ENCODE measurements at places on chromosomes 6 and 20.

- DNase-seq: no peak
Observed at GRCh38 chr20:19644085-19644484, 114.0 kb upstream of the RIN2 start.

GRCh38 chr6:44869321-44869897, 458.7 kb upstream of the RUNX2 start:
- no peak for DNase-seq

DNA sequence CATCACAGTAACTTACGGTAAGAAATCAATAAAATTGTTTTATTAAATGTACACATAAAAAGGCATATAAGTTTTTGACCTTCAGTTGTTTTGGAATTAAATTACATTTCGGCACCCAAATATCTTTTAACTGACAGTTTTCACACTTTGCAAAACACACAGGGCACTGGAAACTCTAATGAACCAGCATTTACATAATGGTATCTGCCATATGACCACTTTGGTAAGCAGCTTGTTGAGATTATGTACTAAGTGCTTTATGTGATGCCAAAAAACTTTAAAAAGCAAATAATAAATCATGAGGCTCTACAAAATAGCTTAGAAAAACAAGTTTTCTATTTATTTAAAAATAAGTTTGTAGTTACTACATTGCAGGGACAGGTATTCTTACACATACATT, 68.2 kb downstream of the IRAK1BP1 start:
- DNase-seq: no peak

DNA sequence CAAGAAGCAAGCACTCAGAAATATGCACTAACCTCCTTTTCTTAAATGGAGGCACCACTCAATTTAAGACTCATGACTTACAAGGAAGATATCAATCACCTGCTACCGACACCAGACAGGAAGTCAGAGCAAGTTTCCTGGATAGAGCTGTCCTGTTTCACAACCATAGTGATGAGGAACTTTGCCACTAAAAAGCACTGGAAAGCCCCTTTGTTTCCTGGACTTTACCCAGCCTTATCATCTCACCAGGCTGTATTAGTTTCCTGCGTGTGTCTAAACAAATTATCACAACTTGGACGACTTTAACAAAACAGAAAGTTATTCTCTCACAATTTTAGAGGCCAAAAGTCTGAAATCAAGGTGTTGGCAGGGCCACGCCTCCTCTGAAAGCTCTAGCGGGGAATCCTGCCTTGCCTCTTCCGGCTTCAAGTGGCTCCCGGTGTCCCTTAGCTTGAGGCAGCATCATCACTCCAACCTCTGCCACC, 253.8 kb upstream of the STXBP5 start:
- DNase-seq: no peak

DNA sequence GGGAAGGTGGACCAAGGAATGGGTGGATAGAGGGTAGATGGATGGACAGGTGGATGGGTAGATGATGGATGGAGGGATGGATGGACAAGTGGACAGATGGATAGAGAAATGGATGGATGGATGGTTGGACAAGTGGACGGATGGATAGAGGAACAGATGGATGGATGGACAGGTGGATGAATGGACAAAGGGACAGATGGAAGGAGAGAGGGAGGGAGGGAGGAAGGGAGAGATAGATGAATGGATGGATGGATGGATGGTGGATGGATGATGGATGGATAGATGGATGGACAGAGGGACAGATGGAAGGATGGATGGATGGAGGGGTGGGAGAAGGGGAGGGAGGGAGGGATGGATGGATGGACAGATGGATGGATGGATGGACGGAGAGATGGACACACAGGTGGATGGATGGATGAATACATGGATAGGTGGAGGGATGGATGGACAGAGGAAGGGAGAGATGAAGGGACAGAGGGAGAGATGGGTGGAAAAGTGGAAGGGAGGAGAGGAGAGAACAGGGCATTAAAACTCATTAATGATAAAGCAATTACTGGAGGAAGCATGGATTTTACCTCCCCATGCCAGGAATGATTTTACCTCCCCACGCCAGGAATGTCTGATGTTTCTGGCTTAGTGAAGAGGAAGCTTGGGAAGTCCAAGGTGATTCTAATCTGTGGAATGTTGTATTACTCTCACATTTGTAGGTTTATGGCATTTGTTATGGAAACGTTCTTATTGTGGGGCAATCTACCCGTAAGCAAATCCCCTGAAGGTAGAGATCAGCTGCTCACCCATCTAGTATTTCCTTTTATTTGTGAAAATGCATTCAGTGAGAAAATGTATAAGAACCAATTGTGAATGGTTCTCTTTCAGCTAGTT, 383.3 kb downstream of the TAF4 start:
- DNase-seq: no peak

- DNase-seq: no peak
Observed at GRCh38 chr20:14332866-14333265, 4.5 kb downstream of the FLRT3 start.

DNA sequence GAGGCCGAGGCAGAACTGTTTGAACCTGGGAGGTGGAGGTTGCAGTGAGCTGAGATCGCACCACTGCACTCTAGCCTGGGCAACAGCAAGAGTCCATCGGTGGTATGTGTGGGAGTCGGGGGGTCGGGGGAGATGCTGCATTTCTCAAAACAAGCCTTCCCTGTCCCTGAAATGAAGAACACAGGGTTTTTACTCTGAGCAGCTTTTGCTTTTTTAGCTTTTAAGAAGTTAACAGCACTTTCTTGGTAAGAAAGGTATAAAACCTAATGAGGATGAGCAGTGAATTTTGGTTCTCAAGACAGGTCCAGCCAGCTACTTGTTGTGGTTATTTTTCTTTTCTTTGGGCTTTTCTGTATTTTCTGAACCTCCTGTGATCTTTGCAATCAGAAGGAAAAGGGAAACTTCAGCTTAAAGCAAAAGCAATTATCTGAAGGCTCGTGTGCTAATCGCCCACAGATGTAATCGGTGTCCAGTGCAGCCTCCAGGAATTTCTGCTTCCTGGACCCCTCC, 3.7 kb downstream of the RPL10A start:
- DNase-seq: no peak

GRCh38 chr20:33209789-33210188, 7.4 kb upstream of the BPIFA3 start:
- no peak for DNase-seq

DNA sequence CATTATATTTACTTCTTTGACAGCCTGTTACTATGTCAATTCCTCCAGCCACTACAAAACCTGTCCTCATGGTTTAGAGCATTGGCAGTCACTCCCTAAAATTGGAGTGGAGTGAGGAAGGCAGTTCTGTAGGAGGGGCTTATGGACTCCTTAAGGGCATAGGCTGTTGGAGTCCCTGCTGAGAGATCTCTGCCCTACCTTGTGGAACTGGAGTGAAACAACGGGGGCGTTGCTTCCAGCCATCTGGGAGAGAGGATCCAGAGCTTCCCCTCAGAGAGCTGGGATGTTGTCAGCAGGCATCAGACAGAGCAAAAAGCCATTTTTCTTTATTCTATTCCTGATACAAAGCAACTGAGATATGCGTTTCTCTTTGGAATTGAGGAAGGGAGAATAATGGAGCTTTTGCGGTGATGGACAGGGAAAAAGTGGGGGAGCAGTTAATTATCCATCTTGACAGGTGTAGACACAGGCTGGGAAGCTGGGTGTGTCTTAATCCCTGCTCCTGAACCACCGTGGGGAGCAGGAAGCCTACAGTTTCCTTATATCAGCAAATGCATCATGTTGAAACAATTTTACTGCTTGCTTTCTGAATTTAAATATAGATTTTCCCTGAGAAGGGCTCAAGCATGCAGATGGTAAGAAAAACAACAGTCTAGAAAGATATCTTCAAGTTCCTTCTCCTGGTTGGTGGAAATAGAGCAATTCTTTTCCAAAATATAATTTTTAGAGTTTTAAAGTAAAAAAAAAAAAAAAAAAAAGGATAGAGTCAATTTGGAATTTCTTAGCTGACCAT, 402.5 kb downstream of the PLCB1 start:
- DNase-seq: no peak

- no peak for DNase-seq
Observed at GRCh38 chr20:62303340-62304226, 786 bp downstream of the ADRM1 start.

GRCh38 chr20:39105551-39105950, 143.4 kb downstream of the DHX35 start:
- DNase-seq: no peak

DNA sequence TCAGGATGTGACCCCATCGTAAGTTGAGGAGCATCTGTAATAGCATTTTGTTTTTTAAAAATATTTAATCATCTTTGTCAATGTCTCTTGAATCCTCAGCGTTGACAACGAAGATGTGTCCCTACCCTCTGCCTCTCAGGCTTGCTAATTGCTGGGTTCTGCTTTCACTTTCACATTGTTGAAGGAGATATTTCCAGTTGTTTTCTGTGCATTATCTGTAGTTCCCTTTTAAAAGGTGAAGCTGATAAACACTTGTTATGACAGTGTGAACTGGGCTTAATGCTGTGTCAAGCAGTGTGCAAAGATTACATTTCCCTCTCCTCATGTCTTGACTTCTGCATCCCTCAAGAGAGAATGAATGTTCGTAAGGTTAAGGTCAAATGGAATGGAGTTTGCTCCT, 54.9 kb downstream of the CSE1L start:
- DNase-seq: no peak

DNA sequence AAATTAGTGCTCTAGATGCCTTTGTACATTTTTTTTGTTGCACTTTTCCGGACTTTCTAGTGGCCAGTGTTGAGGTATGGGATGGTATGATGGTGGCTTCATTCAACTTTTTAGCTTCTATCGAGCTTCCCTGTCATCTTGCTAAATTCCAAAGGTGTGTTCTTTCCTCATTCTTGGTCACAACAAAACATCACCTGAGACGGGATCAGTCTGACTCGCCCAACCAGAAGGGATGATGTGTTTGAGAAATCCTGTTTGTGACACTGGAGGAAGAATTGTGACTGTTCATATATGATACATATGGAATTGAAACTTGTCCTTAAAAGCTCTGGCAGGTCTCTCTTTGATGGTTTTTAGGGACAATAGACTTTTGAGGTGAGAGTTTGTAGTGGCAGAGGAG, 33.8 kb downstream of the KCNS1 start:
- DNase-seq: no peak

GRCh38 chr20:22533823-22534751, 50.3 kb downstream of the FOXA2 start:
- DNase-seq: no peak

DNA sequence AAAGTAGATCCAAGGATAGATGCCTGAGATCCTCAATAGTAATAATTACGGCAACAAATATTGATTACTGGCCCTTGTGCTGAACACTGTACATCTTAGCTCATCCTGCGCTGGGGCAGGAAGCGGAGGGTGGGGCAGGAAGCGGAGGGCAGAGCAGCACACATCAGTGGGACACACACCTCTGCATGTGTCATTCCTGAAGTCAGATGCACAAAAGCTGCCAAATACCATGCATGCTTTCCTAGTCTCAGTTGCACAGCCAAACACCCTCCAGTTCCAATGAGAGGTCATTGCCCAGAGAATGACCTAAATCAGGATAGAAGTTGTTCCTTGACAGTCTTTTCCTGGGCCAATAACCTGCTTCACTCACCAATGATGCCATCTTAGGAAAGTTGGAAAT, 74.4 kb upstream of the FOXC1 start:
- no peak for DNase-seq

GRCh38 chr20:15220778-15221565, 883.6 kb upstream of the FLRT3 start:
- DNase-seq: no peak

- no peak for DNase-seq
Observed at GRCh38 chr20:38152175-38152620, 12.9 kb downstream of the TGM2 start.

GRCh38 chr6:90183587-90184333, 112.9 kb downstream of the BACH2 start:
- no peak for DNase-seq

DNA sequence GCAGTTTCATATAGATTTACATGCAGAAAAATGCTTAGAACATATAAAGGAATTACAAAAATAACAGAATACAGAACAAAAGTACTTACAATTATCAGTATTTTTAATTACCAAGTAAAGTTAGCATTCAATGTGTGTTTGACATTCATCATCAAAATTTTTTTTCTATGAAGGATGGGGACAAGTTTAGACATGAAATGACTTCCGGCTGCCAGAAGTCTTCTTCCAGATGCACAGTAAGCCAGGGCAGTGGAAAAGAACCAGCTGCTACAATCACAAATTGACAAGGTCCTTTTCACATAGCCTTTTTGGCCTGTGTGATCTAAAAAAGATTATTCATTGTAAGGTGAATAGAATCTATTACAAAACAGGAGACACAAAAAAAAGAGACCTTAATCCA, 73.8 kb downstream of the HUS1B start:
- DNase-seq: no peak

DNA sequence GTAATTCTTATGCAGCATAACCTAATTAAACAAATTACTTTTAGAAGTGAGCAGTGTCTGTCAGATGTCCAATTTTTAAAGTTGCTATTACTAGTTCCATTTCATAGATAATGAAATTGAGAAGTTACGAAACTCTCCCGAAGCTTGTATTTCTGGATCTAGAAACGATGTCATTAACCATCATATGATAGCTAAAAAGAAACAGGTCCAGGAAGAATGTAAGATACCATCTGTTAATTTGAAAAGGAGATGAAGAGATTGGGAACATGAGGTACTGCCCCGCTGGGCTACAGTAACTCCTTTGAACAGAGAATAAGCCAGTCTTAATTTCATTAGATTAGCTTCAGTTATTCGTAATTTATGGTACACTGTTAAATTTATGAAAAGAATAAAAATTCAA, 47.5 kb upstream of the TMX4 start:
- DNase-seq: no peak

- no peak for DNase-seq
Observed at GRCh38 chr6:112575309-112575834, 228.2 kb downstream of the RFPL4B start.

GRCh38 chr6:105907301-105907700, 178.8 kb upstream of the PRDM1 start:
- DNase-seq: no peak

DNA sequence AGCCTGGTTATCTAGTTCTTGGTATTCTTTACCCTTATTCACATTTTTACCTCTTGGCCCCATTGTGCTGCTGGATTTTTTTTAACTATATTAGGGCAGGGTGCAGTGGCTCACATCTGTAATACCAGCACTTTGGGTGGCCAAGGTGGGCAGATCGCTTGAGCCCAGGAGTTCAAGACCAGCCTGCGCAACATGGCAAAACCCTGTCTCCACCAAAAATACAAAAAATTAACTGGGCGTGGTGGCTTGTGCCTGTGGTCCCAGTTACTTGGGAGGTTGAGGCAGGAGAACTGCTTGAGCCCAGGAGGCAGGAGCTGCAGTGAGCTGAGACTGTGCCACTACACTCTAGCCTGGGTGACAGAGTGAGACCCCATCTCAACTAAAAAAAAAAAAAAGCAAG, 12.2 kb upstream of the TAF8 start:
- DNase-seq: no peak

DNA sequence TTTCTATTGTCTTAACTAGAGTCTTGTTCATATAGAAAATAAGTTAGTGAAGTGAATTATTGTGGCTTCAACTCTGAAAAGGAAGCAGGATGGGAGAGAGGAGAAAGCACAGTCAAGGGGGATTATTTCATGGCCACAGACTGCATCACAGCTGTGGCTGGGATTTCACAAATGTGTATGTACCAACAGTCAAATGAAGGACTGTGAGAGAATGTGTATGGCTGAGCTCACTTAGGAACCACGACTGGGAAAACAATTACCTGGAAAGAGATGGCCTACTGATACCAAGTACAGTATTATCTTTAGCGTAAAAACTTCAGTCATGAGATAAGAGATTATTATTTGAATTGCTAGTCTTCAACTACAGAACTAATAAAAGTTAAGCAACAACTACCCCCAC, 54.9 kb downstream of the SESN1 start:
- no peak for DNase-seq
